Type B pancreatic cell (in vitro differentiated cells): ENCODE measurements at places on chromosomes 16 and 17. TPM values are rescaled to one million over a fixed set of nuclear protein-coding genes. Genes with fewer than 3 reads are reported as not detected.

DNA sequence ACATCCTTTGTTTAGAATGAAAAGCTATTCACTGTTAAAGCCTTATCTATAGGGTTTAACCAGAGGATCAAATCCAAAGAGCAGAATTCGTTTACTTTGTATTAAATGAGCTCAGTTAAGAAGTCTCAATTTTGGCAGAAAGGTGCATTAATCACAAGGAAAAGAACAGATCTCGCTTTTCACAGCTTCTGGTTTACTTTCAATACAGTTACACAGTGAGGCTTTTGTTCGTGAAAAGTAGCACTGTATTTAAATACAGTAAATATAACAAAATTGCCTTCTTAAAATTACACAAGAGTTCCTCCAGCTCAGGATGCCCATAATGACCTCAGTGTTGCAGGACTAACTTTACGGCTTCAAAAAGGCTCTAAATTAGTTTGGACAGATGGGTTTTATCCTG is 669.1 kb upstream of the SALL1 start:
- DNase-seq, result no peak

- DNase-seq, result no peak
Observed at GRCh38 chr17:81028506-81028858, 6.5 kb upstream of the BAIAP2 start.

GRCh38 chr17:51537996-51538550 is 277.7 kb downstream of the UTP18 start:
- no peak for DNase-seq

DNA sequence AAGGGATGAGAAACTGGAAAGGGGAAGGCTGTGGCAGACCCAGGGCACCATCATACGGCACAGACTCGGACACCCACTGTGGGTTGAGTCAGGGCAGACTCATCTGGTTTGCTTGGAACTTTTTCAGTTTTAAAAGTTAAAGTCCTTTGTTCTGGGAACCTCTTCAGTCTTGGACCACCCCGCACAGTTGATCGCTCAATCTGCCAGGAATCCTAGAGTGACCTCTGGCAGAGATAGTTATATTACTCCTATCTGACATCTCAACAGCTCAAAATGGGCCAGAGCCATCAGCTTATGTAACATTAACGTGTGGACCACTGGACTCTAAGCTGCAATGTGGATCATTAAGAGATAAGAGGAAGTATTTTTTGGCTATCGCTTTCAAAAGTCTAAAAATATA is 164.3 kb downstream of the ABCA8 start:
- DNase-seq, result no peak

GRCh38 chr17:50344731-50345365 is 1.1 kb upstream of the XYLT2 start:
- no peak for DNase-seq

- DNase-seq, result no peak
Observed at GRCh38 chr17:358491-359151, 6.0 kb upstream of the RPH3AL start.

GRCh38 chr17:29138184-29138955 is 41.8 kb downstream of the MYO18A start:
- DNase-seq, result no peak

DNA sequence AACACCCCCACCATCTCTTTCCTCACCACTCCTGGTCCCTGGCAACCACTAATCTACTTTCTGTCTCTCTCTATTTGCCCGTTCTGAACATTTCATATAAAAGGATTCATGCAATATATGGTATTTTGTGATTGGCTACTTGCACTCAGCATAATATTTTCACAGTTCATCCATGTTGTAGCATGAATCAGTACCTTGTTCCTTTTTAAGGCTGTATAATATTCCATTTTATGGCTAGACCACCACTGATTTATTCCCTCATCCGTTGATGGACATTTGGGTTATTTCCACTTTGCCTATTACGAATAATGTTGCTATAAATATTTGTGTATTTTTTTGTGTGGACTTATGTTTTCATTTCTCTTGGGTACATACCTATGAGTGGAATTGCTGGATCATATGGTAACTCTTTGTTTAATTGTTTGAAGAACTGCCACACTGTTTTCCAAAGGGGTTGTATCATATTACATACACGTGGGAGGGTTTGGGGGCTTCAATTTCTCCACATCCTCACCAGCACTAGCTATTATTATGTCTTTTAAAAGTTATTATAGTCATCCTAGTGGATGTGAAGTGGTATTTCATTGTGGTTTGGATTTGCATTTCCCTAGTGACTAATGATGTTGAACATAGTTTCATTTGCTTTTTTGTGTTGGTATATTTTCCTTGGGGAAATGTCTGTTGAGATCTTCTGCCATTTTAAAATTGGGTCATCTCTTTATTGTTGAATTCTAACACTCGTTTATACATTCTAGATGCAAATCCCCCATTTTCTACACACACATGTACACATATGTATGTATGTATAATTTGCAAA is 26.3 kb downstream of the SEC14L5 start:
- no peak for DNase-seq

DNA sequence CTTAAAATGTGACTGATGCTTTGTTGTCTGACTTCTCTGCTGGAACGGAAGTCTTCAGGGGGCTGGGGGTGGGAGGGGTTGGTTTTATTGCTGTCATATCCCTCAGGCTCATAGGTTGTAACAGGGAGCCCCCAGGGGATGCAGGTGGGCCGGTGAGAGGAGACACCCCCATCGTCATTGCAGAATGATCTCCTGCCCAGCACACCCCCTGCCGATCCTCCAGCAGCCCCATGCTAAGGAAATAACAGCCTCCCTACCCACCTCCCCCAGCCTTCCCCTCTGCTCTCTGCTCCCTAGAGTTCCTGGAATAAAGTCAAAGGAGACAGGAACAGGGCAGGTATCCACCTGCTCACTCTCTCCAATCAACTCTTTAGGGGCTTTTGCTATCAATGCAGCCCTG is 270.1 kb upstream of the TNRC6C start:
- DNase-seq, result no peak

GRCh38 chr16:23254338-23254737 is 47.8 kb upstream of the SCNN1B start:
- no peak for DNase-seq

- no peak for DNase-seq
Observed at GRCh38 chr17:69314246-69315065, 12.5 kb downstream of the ABCA5 start.

The TBC1D28 gene
- total RNA-seq, result not detected in 2 replicates
